T-helper 1 cell treated with Interleukin-12 subunit alpha and Interleukin-12 subunit beta and Interleukin-4 antibody, amounts not matched to agents 30 ng/mL and 1 ng/mL, for 36 hours (primary cell): ENCODE measurements at places on chromosomes 6 and 20. TPM values are rescaled to one million over a fixed set of nuclear protein-coding genes. Genes with fewer than 3 reads are reported as not detected.

The ABHD12 gene
- total RNA-seq: 32.4 and 32.9 TPM in 2 replicates

The ENPP5 gene
- not detected in 2 replicates for total RNA-seq

The PRICKLE4 gene
- 0.59 TPM in 1 of 2 replicates, not detected in the other for total RNA-seq

The SEMG1 gene
- total RNA-seq: not detected in 2 replicates

The ATXN1 gene
- total RNA-seq: 97.0 and 99.2 TPM in 2 replicates

The MTFR2 gene
- 14.5 and 17.9 TPM in 2 replicates for total RNA-seq

The TAAR9 gene
- total RNA-seq: not detected in 2 replicates

The DACT2 gene
- total RNA-seq: 0.59 and 0.78 TPM in 2 replicates

The GPRC6A gene
- not detected in 2 replicates for total RNA-seq

The TMEM170B gene
- 0.32 and 0.37 TPM in 2 replicates for total RNA-seq

The POPDC3 gene
- not detected in 2 replicates for total RNA-seq

The GCNT2 gene
- total RNA-seq: 5.8 and 6.4 TPM in 2 replicates

The EPHA7 gene
- total RNA-seq: not detected in 2 replicates

The NHSL1 gene
- total RNA-seq: 1.2 TPM in 2 replicates

The CLPSL2 gene
- not detected in 2 replicates for total RNA-seq

The ANGPT4 gene
- total RNA-seq: not detected in 2 replicates

The TSPYL4 gene
- total RNA-seq: 16.8 and 17.6 TPM in 2 replicates

The HLA-DPA1 gene
- 201 and 213 TPM in 2 replicates for total RNA-seq

The PANK2 gene
- total RNA-seq: 52.2 and 59.1 TPM in 2 replicates

The EPM2A gene
- total RNA-seq: 3.4 and 4.6 TPM in 2 replicates

The SLC35F1 gene
- not detected in 2 replicates for total RNA-seq

The DCBLD1 gene
- total RNA-seq: 3.8 and 9.0 TPM in 2 replicates

The HMGCLL1 gene
- total RNA-seq: not detected in 2 replicates

The HLA-DQA1 gene
- total RNA-seq: 89.6 and 89.7 TPM in 2 replicates

The DOK5 gene
- total RNA-seq: 1.6 and 3.1 TPM in 2 replicates

The GTF3C6 gene
- 100 and 105 TPM in 2 replicates for total RNA-seq

The SOX18 gene
- total RNA-seq: 1.8 and 2.2 TPM in 2 replicates

The SUMO4 gene
- 17.3 and 18.7 TPM in 2 replicates for total RNA-seq

The MCM8 gene
- 21.7 and 23.7 TPM in 2 replicates for total RNA-seq

The HRH3 gene
- total RNA-seq: not detected in 2 replicates

The ASIP gene
- not detected in 2 replicates for total RNA-seq
